ENCODE measurements at places on chromosomes 3 and 15. TPM values are rescaled to one million over a fixed set of nuclear protein-coding genes. Genes with fewer than 3 reads are reported as not detected.

GRCh38 chr3:120156699-120157098 lies 62.5 kb upstream of the GSK3B start:
- DNase-seq: no peak

GRCh38 chr15:95291898-95292472 lies 1038.5 kb upstream of the NR2F2 start:
- no peak for DNase-seq

- no peak for DNase-seq
These were observed 217.9 kb downstream of the THSD4 start for GRCh38 chr15:71333136-71333700.

DNA sequence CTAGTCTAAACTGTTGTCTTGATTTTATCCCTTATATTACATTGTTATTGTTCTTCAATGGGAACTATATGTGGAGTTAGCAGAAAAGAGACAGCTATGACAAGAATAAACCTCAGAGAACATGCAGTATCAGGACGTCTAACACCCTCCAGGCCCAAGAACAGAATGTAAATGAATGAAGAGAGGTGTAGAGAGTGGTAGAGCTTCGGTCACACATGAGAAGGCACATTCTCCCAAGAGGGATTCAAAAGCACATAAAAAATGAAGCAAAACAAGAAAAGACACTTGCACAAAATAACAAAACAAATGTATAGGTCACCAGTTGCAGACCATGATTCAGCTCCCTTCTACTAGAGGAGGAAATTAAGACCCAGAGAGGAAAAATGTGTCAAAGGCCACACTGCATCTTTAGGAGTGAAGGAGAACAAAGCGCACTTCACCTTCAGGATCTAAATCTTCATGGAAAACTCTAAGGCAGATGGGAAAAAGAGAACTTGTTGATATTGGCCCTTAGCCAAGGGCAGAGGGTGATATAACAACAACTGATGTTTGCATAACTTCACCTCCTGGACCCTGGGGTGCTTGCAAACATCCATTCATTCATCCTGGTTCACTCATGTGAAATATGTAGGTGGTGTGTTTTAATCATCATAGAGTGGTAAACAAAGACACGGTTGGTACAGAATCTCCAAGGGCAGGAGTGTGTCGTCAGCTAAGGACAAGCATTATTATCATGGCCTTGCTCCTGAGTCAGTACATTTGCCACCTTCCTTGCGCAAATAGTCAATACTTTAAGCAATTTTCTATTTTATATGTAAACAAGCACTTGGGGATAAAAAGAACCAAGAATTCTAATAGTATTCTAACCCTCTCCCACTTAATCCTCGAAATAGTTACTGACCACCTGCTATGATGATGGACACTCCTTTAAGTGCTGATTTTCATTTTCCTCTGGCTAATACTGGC lies 8.8 kb downstream of the NEK10 start:
- DNase-seq: no peak

DNA sequence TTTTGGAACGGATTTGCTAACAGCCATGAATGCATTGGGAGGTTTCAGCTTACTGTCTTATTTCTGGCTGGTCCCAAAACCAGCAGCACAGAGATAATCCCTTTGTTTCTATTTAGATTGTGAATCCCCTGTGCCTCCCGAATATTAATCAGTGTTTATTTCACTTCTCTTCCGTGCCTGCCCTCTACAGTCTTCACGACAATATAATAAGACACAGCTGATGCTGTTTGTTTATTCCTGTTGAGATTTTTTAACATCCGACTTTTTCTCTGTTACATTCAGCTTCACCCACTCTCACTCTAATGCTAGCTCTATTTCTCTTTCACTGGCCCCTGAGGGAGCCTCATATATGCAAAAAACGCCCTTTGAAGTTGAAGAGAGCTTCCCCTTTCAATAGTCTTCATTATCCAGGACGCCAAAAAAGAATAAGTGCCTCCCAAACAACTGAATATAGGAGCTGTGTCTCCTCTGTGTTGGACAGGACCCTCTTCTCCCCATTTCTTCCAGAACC lies 995.3 kb downstream of the ROBO2 start:
- no peak for DNase-seq

GRCh38 chr3:23152989-23153388 lies 50.1 kb upstream of the UBE2E2 start:
- no peak for DNase-seq

GRCh38 chr3:46061108-46061720 lies 33.9 kb upstream of the XCR1 start:
- DNase-seq: no peak

- DNase-seq: no peak
These were observed 121.7 kb downstream of the CBLB start for GRCh38 chr3:105747060-105747541.

GRCh38 chr15:61742591-61742990 lies 317.7 kb downstream of the VPS13C start:
- no peak for DNase-seq

GRCh38 chr15:73467758-73468157 lies 24.8 kb downstream of the REC114 start:
- no peak for DNase-seq

DNA sequence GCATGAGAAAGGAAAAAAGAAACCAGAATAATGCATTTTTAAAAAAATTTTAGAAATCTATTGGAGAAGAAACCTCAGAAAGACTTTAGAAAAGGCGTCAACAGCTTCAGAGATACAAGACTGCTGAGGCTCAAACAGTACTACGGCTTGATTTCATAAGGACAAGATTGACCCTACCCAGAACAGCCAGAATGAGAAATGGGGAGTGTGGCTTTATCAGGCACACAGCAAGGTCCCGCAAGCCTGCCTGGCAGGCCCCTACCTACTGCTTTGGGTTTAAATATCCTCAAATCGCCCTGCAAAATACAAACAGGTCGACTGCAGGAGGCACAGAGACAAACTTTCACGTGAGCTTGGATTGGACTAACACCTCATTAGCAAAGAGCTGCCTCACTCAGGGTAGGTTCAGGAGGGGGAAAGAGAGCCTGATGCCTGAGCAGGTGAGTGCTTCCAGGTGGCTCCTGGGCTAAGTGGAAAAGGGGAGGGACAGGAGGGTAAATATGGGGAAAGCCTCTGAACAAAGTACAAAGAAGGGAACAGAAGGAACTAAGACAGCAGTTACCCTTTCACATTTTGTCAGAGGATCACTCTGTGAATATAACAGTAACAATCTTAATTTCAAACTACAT lies 87.5 kb downstream of the RORA start:
- no peak for DNase-seq

The COLQ gene
- 12.8 TPM for total RNA-seq

The PDCD10 gene
- 71.7 TPM for total RNA-seq

Data from vagina (tissue), 2 donors.